CD4-positive, CD25-positive, alpha-beta regulatory T cell (primary cell): ENCODE measurements at places on chromosomes 11 and 22. TPM values are rescaled to one million over a fixed set of nuclear protein-coding genes. Genes with fewer than 3 reads are reported as not detected.

Gene FIBIN
- not detected for total RNA-seq

Gene OR4C3
- not detected for total RNA-seq

Gene DDI1
- total RNA-seq = not detected

GRCh38 chr11:94629741-94630140 lies 62.6 kb downstream of the PIWIL4 start:
- H3K27me3 ChIP-seq = peaks cover 5% of the 10 kb centered on the region
- no peak overlapping the region for H3K27ac ChIP-seq
- H3K4me1 ChIP-seq = no peaks in the 10 kb centered on the region
- no peak overlapping the region for H3K4me3 ChIP-seq
- DNase-seq = no peak

GRCh38 chr11:113867843-113868503 lies 7.4 kb downstream of the USP28 start:
- no peak overlapping the region for H3K27ac ChIP-seq
- no peak overlapping the region for H3K4me3 ChIP-seq
- H3K4me1 ChIP-seq = peaks cover 10% of the 10 kb centered on the region

GRCh38 chr11:65559951-65560537 lies 1.9 kb upstream of the LTBP3 start:
- no peak overlapping the region for H3K4me3 ChIP-seq
- H3K4me1 ChIP-seq = peaks cover 43% of the 10 kb centered on the region
- no peak for DNase-seq
- no peaks in the 10 kb centered on the region for H3K27me3 ChIP-seq
